Coronary artery (tissue), 2 donors: ENCODE measurements at places on chromosomes 7 and 10.
A peak's percentile ranks its signal among the peaks of the same experiment; 100 is the strongest.

GRCh38 chr7:50537417-50537816 lies 27.8 kb downstream of the DDC start:
- DNase-seq: no peak

DNA sequence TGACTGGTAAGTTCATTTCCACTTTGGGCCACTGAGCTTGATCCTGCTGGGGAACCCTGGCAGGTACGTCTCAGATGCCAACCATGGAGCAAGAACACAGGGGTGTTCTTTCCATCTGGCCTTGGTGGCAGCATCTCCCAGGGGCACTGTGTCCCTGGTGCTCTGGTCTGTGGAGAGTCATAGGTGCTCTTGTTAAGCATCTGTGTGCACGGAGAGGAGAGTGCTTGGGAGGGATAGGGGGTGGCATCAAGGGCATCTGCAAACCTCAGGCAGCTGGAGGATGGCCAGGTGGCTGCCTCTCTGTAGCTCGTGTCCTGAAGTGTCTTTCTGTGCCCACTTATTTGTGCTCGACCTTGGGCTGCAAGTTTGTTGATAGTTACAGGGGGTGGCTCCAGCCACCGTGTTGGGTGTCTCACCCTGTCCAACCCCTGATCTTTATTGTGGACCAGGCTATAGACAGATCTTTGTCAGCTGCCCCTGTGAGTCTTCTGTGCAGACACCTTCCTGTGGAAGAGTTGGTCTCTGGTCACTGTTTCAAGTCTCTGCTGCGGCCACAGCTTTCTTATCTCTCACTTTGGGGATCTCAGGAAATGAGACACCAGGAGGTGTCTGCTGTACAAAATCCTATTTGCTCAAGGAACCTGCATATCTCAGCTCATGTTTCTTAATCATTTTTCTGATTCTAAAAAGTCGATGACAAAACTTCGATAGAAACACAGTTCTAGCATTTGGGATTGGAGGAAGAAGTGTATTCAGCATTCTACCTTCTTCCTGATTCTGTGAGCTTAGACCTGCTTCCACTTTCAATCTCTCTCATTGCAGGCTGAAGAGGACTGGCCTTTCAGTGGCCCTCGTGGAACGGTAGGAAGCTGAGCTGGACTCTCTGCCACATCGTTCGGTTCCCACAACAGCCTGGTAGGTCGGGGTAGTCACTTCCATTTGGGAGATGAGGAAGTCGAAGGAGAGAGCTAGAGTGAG lies 17.2 kb upstream of the GIMAP8 start:
- DNase-seq: peak; percentile 65

DNA sequence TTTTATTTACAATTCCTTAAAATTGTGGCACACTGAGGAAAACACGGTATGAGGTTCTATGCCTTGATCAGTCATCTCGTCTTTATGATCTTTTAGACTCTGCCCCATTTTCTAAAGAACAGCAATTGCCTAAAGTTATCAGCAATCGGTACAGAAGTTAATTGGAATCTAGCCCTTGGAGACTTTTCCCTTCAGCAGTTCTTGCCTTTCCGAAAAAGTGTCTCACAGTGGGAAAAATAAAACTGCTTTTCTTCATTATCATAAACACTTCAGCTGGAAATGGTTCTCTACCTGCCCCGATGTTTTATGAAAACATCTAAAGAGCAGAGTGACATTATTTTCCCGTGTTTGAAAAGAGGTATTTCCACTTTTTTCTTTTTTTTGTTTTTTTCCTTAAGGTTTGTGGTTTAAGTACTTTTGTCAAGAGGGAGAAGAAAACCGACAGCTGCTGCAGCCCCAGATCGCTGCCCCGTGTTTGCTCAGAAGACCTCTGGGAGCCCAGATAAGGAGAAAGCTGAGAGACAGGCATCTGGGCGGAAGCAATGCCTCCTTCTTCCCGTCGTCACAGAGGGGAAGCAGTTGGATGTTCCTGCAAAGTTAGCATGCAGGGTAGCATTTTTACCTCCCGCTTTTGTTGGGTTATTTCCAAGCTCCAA lies 149.7 kb downstream of the FRMD4A start:
- no peak for DNase-seq

DNA sequence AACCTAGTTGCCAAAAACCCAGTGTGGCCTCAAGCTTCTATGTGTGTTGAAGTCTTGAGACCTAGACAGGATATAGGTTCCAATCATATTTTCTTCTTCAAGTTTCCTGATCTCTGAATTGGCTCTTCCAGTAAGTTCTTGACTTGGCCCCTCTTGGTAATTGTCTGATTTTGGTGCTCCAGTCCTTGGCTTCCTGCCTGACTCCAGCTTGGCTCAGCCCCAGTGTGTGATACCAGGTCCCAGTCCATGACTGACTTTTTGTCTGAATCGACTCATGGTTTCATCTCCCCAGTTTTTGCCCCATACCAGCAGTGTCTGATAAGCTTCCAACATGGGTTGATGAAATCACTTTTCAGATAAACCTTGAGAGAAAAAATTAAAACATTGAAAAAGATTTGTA lies 72.3 kb downstream of the FAS start:
- DNase-seq: no peak

GRCh38 chr10:89975771-89976170 lies 274.4 kb downstream of the KIF20B start:
- no peak for DNase-seq

DNA sequence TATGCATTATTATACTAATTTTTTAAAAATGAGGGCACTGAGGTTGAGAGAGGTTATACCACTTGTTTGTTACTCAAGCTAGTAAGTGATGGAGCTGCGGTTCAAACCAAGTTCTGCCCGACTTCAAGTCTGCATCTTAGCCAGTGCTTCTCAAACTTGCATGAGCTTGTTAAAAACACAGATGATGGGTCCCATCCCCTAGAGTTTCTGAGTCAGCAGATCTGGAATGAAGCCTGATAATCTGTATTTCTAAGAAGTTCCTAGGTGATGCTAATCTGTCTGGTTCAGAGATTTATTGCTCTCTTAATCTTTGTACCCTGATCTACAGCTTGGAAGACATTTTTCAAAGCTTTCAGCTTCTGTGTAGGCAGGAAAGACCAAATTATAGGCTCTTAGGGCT lies 67.7 kb upstream of the CC2D2B start:
- DNase-seq: no peak

DNA sequence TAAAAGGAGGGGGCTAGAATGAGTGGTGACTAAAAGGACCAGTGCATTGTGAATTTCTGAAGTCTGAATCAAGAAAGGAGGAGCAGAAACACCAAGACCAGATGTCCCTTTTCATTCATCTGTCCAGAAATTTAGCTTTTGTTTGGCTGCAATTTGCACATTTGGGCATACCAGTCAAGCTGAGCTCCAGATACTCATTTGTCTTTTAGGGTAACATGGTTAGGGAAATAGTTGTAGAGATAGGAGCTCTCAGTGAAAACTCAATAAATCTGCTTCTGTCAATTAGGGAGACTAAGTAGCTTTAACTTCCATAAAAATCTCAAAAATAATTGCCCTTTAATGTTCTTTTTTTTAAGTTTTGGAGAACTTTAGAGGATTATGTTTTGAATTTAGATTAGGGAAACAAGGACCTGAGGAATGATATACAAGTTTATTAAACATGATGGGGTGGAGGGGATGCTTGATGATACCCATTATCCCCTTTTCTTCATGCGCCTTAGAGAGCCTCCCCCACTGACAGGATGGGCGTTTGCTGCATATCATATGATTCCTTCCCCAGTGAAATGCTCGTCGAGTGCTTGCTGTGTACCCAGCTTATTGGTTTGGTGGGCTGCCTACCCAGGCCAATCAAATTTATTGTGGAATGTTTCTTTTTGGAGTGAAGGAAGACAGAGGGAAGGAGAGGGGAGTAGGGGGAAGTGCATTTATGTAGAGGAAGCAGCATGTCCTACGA lies 50.7 kb upstream of the RPA3 start:
- DNase-seq: no peak
